ENCODE measurements at places on chromosomes 2 and 18.
A peak's percentile ranks its signal among the peaks of the same experiment; 100 is the strongest.

DNA sequence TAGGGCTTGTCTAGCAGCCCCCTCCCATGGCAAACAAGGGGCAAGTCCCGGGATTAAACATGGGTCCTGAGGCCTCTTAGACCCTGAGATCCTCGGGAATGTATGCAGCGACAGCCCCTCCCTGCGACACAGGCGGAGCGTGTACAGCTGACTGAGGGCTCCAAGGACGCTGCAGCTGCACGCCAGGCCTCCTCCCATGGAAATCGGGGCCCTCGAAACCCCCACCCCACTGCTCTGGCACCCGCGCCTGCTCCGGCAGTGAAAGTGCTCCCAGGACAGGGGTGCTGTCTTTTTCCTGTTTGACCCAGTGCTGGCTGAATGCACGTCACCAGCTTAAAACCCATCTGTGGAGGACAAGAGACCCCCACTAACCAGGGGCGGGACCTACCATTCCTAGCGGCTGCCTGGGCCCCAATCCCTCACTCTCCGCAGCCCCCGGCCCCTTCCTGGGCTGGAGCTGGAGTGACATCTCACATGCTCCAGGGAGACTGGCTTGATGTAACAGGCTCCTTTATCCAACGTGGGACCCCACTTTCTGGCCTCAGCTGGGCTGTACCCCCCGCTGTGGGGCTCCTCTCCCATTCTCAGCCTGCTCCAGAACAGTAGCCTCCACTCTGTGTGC, 247.7 kb downstream of the TWIST2 start:
- no peak for DNase-seq

DNA sequence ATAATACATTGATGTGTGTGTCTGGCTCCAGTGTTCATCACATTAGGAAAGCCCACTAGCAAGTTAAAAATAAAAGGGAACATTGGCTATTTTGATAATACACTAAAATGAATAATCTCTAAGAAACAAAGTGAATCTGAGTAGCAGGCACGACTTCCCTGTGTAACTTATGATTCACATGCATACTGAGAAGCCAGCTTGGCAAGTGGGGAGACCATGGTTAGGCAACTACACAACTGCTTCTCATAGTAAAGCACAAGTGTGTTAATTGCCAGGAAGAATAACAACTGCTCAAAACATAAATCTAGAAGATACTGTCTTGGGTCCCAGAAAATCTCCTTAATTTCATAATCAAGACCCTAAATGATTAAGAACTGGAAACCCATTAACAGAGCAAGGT, 4.0 kb downstream of the MYO5B start:
- DNase-seq, result no peak

- DNase-seq, result no peak
Observed at GRCh38 chr18:23825496-23825895, 136.2 kb downstream of the LAMA3 start.

DNA sequence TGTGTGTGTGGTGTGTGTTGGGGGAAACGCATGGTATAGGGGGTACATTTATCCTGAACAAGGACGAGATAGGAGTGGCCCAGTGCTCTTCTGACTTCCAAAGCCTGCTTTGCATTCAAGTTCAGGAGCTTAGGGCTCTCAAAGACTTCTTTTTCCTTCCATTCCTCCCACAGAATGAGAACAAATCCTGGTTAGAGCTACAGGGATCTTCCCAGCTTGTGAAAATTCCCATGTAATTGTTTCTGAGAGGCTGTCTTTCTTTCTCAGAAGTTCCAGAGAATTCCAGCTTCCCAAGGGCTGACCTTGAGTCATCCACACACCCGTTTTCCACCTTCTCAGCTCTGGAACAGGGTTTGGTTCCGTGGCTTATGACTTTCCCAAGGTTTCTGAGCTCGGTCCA, 38.9 kb downstream of the FASTKD2 start:
- DNase-seq, result no peak

DNA sequence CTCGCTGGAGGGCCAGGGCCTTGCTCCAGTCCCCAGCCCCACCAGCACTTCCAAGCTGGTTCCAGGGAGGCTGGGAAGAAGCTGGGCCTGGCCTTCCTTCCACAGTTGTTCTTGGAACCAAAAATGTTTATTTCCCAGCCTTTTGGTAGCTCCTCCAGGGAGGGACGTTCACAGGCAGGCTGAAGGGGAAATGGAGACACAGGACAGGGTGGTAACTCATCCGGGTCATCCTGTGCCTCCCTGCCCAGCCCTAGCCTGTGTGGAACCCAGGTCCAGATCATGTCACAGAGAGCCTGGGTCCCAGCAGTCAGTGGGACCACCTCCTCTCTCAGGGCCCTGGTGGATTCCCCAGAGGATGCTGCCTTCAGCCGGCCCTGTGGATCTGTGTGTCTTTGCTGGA, 12.5 kb upstream of the ARMC9 start:
- no peak for DNase-seq

DNA sequence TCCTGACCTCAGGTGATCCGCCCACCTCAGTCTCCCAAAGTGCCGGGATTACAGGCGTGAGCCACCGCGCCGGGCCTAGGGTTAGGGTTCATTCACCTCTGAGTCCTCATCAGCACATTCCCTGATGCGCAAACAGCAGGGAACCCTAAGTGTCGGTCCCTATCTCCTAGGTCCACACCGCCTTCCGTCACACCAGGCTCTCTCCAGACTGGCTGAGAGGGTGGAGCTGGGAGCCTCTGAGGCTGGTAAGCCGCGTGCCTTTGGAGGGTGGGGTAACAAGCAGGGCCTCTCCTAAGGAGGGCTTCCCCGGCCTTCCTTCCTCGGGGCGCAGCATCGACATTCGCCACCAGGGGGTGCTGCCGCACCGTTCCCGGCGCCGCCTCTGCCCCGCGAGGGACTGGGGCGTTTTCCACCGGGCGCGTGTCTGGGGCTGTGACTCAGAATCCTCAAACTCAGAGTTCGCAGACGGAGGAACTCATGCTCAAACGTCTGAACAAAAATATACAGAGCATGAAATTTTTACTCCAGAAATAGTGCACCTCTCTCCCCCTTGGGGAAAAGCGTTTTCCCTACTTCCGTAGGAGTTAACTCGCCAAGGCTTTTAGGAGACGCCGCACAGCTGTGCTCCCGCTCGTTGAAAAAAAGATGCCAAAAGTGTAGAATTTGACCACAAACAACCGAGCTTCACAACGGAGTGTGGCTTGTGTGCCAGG, 63.9 kb upstream of the ASAP2 start:
- DNase-seq, result peak; percentile 58

GRCh38 chr2:25380023-25380422, 38.3 kb upstream of the DNMT3A start:
- no peak for DNase-seq
